ENCODE measurements at places on chromosomes 5 and 9.

- no peak for DNase-seq
Measured at GRCh38 chr5:181031716-181032115, 8.3 kb upstream of the BTNL9 start.

DNA sequence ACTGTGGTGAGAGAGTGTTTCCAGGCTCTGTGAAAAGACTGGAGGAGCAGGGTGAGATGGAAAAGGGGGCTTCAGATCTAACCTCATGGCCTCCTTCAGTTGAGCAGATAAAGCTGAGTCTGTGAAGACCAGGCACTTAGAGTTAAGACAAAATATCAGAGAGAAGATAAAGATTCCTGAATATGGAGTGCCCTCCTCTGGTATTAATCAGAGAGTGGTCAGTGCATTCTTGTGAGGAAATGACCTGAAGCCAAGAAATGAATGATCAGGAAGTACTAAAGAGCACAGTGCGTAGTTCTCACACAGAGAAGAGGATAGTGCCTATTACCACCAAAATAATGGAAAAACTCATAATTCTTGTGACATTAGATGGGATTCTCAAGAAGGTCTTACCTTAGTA lies 1417.0 kb upstream of the ACO1 start:
- no peak for DNase-seq

GRCh38 chr5:1687301-1687970 lies 112.2 kb downstream of the MRPL36 start:
- DNase-seq, result no peak

GRCh38 chr5:66742083-66742895 lies 146.1 kb downstream of the MAST4 start:
- no peak for DNase-seq

DNA sequence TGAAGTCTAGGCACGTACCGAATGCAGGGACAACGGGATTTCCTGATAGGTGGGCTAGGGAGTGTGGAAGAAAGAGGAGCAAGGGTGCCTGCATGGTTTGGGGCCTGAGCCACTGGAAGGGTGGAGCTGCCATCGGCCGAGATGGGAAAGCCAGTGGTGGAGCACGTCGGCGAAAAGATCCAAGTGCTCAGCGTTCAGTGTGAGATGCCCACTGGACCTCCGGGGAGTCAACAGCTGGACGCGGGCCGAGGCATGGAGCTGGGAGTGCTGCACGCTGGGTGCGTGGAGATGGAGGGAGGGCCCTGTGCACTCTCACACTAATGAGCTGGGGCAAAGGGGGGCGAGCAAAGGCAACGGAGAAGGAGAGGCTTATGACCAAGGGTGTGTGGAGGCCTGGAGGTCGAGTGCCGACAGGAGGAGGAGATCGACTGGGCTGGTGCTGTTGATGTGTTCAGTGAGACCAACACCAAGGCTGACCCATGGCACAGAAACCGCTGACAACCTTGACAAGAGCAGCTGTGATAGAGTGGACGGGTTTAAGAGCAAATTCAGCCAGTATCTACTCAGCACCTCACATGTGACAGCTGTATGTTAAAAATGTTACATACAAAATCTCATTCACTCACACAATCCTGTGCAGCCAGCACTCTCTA lies 85.7 kb downstream of the STK10 start:
- no peak for DNase-seq

DNA sequence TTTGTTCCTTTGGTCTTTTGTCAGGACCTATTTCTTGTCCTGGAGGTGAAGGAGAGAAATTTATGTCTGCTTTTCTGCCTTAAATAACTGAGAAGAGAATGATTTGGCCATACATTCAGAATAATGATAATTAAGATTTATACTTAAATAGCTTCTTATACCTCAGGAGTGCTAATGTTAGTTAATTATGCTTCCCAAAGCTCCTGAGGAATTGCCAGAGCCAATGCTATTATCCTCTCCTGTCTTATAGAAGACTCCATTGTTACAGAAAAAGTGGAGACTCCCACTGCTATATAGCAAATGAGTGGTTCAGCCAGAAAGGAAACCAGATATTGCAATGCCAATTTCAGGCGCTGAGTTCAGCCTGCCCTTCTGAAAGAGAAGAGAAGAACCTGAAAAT lies 67.0 kb downstream of the NTRK2 start:
- no peak for DNase-seq

DNA sequence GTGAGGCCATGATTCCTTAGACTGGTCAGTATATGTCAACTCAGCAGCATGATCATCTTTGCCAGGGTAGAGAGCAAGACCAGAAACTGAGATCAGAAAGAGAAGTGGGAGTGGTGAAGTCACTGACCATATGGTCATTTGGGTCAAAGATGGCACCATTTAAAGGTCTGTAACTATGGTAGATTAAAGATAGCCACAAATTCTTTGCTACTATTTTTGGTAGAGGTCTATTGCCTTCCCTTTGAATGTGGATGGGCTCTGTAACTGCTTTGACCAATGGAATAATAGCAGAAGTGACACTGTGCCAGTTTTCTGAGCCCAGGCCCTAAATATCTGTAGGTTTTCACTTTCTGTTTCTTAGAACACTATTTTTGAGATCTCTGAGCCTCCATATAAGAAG lies 117.6 kb downstream of the PCSK1 start:
- DNase-seq, result no peak

Measured in activated CD4-positive, CD25-positive, alpha-beta regulatory T cell treated with anti-CD3 and anti-CD28 coated beads, Interleukin-2, amount 50 U/mL, for 16 hours (primary cell).